GM23248 (cell line): ENCODE measurements at places on chromosomes 13 and 19.
A peak's percentile ranks its signal among the peaks of the same experiment; 100 is the strongest.

GRCh38 chr19:13727798-13728197 is 36.5 kb upstream of the MRI1 start:
- peak; percentile 78 for DNase-seq

DNA sequence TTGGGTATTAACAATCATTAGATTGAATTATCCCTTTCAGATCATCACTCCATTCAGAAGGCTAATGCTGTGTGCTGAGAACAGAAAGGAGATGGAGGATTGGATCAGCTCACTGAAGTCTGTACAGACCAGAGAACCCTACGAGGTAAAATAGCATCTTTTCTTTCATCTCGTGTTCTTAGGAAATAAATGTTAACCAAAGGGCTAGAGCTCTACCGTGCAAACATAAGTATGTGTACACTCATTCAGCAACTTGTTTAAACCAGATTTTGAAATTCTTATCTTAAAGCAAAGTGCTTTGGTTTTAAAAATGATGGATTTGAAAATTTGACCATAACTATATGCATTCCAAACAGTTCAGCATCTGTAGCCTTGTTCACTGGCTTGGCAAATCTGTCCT is 106.8 kb downstream of the DGKH start:
- no peak for DNase-seq

- DNase-seq: no peak
Observed at GRCh38 chr19:38805180-38805579, 7.6 kb downstream of the LGALS4 start.

DNA sequence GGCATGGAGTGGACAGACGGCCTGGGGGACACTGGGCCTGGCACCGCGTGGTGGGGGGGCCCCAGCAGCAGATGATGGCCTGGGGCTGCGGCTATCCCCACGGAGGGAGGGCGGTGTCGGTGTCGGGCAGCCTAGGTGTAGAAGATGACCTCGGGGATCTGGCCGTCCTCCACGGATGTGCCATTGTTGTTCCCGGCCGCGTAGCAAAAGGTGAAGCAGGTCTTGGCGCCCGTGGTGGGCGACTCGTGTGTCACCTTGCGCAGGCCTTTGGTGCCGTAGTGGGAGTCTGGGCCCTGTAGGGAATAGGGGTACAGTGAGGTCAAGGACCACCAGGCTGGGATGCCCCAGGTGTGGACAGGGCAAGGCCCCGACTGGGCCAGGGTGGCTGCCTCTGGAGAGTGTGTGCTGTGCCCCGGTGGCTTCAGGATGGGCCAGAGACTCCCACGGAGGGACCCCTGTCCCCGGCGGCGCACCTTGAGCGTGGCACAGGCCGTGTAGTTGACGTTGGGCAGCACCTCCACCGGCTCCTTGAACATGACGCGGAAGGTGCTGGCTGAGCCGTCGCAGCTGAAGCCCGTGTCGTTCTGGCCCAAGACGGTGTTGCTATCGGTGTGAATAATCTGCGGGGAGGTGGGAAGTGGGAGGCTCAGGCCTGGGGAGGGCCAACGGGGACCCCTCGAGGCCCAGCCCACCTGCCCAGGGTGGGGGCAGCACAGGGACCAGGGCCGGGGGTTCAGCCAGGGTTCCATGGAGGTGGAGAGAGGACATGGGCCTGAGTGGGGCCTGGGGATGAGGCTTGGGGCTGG is 29.0 kb downstream of the BTBD2 start:
- no peak for DNase-seq

DNA sequence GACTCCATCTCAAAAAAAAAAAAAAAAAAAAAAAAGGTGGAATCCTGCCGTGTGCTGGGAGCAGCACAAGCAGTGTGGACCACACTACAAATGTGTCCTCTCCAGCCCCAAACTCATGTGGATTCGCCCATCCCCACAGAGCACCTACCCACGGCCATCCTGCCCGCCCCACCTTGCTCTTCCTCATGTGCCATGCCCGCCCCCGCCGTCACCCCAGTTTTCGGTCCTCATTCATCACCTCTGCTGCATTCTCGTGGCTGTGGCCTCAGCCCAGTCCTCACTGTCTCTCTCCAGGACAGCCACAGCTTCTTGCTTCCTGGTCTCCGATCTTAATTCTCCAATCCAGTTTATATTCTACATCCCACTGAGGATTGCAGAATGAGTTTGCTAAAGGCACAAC is 80.0 kb upstream of the TM9SF2 start:
- no peak for DNase-seq

DNA sequence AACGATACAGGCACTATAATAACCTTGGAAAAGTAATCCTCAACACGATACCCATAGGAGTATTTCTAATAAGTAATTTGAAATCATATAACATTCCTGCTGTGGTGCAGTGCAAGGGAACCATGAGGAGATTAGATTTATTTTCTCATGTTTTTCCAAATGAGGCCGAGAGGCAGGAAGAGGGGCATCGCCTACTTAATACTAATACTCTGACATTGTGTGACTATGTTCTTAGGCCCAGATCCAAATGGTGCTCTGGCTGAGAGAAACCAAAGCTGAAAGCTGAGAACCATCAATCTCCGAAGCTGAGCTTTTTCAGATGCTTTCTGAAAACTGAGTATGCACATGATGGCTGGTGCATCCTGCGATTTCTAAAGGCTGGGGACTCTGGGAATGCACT is 248.0 kb upstream of the MAB21L1 start:
- DNase-seq: peak; percentile 46

GRCh38 chr19:2324220-2324948 is 4.0 kb downstream of the LSM7 start:
- DNase-seq: no peak

DNA sequence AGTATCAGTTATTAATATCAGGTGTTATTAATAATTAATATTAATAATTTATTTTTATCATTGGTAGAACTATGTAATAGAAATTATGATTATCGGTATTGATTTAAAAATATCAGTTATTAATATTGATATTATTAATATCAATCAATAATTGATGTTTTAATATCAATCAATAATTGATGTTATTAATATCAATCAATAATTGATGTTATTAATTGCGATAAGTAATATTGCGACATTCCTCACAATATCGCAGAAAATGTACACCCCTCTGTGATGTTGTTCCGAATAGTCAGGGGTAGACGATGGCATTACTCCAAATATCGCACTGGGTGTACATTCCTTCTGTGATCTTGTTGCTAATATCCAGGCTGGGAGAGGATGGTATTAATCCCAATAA is 3.7 kb upstream of the RGCC start:
- no peak for DNase-seq

DNA sequence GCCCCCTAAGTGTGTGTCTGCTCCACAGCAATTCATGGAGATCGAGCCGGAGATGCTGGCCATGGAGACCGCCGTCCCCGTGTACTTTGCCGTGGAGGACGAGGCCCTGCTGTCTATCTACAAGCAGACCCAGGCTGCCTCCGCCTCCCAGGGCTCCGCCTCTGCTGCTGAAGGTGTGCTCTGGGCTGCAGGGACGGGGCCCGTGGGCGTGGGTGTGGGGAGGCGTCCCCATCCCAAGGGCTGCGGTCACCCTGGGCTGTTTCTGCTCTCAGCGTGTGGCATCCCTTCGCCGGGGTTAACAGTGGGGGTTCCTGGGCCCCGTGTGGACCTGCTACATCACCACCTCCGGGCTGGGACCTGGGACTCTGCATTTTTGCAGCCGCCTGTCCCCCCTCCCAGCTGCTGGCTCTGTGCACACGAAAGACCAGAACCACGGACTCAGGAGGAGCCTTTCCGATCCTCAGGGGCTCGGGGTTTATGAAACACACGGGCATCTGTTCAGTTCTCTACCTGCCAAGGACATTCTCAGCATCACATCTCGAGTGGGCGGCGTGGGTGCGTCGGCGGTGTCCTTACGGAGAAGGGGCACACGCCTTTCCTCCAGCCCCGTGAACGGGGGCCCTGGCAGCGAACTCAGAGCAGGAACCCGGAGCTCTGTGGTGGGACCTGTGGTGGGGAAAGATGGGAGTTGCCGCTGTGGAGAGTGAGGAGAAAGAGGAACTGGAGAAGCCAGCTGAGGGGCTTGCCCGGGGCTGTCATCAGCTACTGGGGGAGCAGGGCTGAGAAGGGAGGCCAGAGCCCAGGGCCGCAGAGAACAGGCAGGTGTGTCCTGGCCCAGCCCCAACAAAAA is 7.8 kb downstream of the NCLN start:
- DNase-seq: no peak

- DNase-seq: no peak
Observed at GRCh38 chr13:75935805-75936204, 299.7 kb downstream of the LMO7 start.

DNA sequence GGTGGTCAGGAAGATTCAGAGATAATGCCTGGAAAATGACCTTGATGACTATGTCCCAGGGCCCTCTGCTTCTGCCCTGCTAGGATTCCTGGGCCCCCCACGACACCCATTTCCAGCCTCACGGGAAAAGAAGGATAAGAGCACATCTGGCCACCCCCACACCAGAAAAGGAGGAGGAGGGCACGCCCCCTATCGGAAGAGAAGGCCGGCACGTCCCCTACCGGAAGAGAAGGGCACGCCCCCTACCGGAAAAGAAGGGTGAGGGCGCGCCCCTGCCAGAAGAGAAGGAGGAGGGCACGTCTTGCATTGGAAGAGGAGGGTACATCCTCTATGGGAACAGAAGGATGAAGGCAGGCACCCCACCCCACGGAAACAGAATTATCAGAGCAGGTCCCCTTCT is 84.3 kb downstream of the IER2 start:
- DNase-seq: peak; percentile 65

- no peak for DNase-seq
Observed at GRCh38 chr13:69050696-69051095, 1056.9 kb upstream of the ATXN8OS start.
